HCT116 (cell line): ENCODE measurements at places on chromosomes 4 and X. TPM values are rescaled to one million over a fixed set of nuclear protein-coding genes. Genes with fewer than 3 reads are reported as not detected.

GRCh38 chrX:69320116-69320515 lies 154.9 kb upstream of the PJA1 start:
- DNase-seq: no peak

DNA sequence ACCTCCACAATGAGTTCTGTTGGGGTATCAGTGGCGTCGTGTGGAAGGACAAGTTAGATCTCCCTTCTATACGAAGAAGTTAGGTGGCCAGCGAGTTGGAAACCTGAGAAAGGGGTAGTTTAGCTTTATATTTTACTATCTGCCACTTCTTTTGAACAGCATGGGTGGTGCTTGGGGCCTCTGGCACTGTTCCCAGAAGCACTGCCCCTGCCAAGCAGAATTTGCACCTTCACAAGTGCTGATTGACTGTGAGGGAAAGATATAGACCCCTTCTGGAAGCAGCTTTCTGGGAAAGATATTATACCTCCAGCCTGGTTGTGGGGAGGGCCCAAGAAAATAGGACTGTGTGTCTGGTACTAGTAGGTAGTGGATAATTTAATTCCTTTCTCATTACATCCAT lies 246.9 kb downstream of the FBXO8 start:
- no peak for DNase-seq

DNA sequence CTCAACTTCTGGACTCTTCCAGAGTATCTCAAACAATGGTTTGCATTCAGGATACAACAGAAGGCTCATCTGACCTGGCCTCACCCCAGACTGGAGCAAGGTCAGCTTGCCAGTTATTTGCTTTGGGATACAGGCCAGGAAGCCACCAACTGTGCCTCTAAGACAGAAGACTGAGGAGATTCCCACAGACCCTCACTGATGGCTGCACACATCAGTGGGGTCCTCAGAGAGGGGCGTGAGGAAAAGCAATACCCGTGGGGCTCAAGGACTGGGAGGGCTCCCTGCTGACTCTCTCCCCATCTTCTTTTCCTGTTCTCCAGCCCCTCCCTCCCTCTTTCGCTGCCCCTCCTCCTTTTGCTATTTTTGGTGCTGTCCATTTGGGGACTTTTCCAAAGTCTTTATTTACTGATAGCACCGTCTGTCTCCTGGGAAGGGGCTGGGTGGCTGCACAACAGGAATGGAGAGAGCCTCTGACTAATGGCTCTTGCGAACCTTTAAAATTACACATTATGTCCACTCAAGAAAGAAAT lies 23.2 kb downstream of the RELL1 start:
- no peak for DNase-seq

ARAP2 gene
- total RNA-seq: 13.6 TPM

CYP4V2 gene
- 8.6 TPM for total RNA-seq

SCD5 gene
- 21.7 TPM for total RNA-seq
